ENCODE measurements at places on chromosomes 6 and 20.
A peak's percentile ranks its signal among the peaks of the same experiment; 100 is the strongest.

DNA sequence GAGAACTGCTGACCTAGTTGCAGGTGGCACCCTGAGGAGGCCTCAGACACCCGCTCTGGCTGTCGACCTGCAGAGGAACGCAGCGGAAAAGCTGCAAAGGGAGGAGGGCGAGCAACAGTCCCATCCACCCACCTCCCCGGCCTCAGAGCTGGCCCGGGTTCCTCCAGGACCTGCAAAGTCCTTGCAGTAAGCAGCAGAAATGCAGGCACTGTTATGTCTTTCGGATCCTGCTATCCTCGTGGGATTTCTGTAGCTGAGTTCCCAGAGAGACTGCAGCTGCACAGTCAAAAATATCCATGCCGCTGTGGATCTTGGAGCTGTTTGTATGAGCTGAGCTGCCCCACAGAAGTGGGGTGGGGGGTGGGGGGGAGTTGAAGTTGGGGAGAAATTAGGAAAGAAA, 251.3 kb downstream of the ANKRD60 start:
- no peak for DNase-seq

- no peak for DNase-seq
These were observed 42.3 kb downstream of the HIVEP2 start for GRCh38 chr6:142902636-142903053.

- no peak for DNase-seq
These were observed 90.1 kb downstream of the ANKRD60 start for GRCh38 chr20:58138395-58138794.

DNA sequence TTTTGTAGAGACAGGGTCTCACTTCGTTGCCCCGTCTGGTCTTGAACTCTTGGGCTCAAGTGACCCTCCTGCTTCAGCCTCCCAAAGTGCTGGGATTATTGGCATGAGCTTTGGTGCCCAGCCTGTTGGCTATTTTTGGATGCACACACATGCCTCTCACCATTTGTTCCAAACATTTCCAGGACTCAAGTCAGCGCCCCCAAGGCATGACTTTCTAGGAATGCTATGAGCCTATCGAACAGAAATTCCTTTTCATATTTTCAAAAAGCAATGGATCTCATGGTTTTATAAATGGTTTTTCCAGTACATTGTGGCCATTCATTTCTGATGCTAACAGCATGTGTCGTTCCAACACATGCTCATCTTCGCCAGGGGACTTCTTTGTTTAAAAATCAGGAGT, 119.3 kb upstream of the NAA20 start:
- DNase-seq: no peak

DNA sequence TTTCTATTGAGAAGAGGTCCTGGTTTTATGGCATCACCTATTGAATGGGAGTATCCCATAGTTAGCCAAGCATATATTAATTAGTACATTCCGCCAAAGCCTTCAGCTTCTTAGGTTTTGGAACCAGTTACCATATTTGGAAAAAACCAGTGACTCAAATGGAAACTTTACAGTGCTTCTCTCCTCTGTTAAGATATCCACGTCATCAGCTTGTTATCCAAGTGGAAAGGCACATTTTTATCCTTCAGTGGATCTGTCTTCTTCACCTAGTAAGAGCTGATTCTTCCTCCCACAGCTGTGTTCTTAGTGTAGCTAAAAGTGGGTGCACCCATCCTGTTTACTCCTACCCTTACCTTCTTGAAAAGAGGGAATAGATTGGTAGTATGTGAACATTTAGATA, 34.5 kb downstream of the TPD52L1 start:
- DNase-seq: no peak

GRCh38 chr6:21384216-21384615, 209.3 kb upstream of the SOX4 start:
- DNase-seq: no peak

GRCh38 chr20:62350629-62351422, 16.3 kb downstream of the LAMA5 start:
- no peak for DNase-seq

DNA sequence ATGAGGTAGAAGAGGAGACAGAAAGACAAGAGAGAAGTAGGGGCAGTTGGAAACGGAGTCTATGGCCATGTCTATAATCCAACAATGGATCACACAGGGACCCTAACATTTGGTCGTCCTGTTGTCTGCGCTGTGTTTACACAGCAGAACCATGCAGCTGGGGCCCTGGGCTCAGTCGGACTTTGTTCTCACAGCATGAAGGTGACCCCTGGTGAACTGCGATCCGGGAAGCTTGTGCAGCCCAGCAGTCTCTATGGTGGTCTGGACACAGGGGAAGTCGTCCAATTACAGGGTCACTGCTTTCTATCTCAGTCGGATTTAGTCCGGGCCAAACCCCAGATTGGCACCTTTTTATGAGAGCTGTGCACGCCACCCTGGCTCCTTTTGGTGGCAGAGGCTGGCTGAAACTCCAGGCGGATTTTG, 153.6 kb downstream of the FOXA2 start:
- DNase-seq: no peak

DNA sequence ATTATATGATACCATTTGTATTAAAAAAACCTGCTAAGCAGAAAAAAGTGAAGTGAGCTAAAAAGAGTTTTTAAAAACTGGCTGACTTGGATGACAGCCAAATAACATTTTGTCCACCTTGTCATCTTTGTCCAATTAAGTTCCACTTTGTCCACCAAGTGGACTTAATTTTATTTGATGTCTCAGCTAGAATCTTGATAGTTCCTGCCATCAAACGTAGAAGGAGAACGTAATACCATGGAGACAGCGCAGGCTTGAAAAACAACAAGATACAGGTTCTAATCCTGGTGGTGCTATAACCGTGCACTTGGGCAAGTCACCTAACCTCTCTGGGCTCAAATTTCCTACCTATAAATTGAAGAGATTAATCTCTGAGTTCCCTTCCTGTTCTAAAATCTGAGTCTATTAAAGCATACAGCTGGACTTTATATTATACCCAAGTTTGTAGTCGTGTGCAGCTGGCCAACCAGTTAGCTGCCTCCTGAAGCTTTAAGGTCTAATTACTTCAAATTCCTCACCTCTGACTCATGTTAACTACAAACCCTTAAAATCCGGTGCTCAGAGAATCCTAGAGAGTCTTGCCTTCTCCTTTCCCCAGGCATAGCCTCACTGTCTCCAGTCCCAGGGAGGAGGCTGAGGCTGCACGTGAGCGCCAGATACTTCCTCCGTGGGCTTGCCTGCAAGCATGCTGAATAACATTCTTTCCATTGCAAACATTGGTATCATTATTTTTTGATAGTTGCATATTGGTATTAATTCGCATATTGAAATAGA, 16.8 kb downstream of the TMEM244 start:
- DNase-seq: no peak

DNA sequence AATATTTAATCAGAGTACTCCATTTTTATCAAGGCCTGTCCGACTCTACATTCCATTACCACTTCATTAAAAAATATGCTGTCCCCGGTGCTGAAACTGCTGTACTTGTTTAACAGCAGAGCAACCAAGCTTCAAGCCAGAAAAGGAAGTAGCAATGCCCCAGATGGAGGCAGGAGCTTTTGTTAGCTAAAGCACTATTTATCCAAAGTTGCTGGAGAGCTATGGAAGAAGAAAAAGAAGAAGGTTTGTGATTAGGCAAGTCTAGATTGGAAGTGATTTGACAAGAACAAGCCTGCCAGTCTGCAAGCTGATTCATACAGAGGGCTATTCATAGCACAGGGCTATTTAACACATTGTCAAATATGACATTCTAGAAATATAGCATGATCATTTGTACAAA, 160.9 kb upstream of the SPTLC3 start:
- no peak for DNase-seq

DNA sequence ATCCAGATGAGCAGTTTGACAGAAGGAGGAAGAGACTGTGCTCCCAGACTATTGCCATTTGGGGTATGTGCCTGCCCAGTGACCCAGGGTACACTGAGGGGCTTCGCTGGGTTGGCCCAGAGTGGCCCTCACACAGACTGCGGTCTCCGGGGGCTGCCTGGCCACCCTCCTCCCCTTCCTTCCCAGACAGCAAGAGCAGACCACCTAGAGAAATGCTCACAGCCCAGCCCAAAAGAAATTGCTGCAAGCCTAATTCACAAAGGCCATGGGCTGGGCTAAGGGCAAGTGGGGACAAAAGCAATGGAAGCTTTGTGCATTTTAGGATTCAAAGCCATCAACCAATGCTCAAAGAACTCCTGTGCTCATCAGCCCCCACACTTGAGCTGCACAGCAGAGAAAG, 277.6 kb downstream of the CDC5L start:
- no peak for DNase-seq

GRCh38 chr6:114419175-114419574, 76.4 kb upstream of the HS3ST5 start:
- DNase-seq: no peak

- DNase-seq: no peak
These were observed 54.8 kb upstream of the POU3F2 start for GRCh38 chr6:98779618-98780017.

GRCh38 chr6:78850621-78851020, 16.7 kb upstream of the IRAK1BP1 start:
- DNase-seq: no peak

DNA sequence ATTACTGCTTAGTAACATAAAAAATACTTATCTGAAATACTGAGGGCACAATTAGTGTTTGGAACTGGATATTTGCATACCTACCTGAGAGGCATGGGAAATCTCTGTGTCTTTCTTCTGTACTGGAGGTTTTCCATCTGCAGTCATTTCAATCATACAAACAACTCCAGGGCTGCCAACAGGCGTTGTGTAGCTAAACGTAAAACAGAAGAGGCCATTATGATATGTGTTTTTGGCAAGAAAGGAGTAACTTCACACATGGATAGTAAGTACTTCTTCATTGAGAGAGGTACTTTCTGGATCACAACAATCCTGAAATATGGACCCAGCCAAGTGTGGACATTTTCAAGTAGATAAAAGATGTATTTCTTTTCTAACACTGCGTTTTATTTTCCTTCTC, 363.4 kb downstream of the PHF3 start:
- DNase-seq: peak; percentile 72

DNA sequence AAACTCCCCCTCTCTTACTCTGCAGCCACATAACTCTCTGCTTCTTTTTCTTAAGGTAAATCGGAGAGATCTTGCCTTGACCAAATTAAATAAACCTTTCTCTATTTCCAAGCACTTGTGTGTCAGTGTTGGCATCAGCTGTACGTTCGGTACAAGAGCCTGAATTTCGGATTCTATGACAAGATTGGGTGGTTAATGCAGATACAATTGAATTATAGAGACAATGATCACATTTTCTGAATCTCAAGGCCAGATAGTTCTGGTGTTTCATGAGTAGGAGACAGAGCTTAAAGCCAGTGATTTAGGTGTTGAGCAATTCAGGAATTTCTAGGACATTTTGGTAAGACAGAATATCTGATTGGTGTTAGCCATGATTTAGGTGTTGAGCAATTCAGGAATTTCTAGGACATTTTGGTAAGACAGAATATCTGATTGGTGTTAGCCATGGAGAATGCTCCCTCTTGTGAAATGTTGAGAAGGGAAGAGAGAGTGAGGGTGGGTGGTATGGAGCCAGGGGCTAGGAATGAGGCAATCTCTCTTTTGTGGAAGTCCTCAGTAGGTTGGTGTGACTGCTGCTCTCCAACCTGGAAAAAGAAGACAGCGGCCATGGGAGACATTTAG, 5.1 kb downstream of the SPINT3 start:
- DNase-seq: no peak

- DNase-seq: no peak
These were observed 95.8 kb downstream of the BANF2 start for GRCh38 chr20:17795501-17796071.

- DNase-seq: no peak
These were observed 42.2 kb upstream of the OSTM1 start for GRCh38 chr6:108116546-108117426.

GRCh38 chr20:61117725-61118124, 134.3 kb upstream of the CDH4 start:
- no peak for DNase-seq

DNA sequence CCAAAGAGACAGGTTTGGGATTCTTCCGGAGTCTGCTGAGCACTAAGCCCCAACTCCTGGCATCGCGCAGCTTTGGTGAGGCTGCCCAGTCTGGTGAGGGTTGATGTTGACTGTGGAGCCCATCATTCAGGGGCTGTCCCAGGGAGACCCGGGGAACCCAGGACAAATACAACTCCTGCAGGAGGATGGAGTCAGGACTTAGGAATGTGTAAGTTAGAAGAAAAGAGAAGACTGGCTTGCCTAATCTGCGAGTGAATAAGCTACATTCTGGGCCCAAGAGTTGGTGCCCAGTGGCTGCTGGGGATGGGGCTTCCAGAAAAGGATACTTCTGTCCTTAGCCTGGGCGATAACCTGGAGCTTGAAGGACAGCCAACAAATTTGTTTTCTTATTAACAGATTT, 47.9 kb downstream of the STK35 start:
- DNase-seq: no peak

DNA sequence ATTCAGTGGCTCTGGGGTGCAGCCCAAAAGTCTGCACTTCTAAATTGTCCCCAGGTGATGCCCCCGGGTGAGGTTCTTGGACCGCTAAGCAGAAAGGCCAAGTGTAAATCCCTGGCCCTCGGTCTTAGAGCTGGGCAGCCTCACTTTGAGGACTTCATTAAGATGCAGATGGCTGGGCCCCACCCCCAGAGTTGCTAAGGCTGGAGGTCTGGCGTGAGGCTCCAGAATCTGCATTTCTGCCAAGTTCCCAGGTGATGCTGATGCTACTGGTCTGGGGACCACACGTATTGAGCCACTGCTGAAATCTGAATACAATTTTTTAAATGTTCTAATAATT, 735 bp upstream of the SLC23A2 start:
- no peak for DNase-seq

DNA sequence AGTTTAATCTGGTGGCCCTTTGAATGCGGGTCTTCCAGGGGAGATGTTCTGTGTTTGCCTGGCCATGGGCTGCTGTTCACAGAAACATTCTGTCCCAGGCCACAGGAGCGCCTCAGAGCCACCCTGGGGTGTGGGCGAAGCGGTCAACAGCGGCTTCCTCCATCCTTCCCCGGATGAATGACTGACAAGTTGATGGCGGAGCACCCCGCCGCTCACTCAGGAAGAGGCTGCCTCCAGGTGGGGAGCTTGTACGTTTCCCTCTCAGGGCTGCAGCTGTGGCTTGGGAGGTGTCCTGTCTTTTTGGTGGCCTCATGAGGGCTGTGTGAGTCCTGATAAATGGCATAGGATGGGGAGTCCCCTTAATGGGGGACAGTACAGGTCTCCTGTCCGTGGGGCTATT, 178.4 kb downstream of the NRN1 start:
- DNase-seq: no peak

- DNase-seq: peak; percentile 8
These were observed 170.8 kb downstream of the BCAS1 start for GRCh38 chr20:53899351-53900167.

Measured in NCI-H446 treated with DMSO at 0.1 percent for 48 hours (cell line).